ENCODE measurements at places on chromosomes 2 and 18.
A peak's percentile ranks its signal among the peaks of the same experiment; 100 is the strongest.

GRCh38 chr18:42392416-42392815 lies 437.4 kb downstream of the PIK3C3 start:
- DNase-seq = no peak

GRCh38 chr18:79616651-79617510 lies 62.7 kb upstream of the CTDP1 start:
- DNase-seq = no peak

DNA sequence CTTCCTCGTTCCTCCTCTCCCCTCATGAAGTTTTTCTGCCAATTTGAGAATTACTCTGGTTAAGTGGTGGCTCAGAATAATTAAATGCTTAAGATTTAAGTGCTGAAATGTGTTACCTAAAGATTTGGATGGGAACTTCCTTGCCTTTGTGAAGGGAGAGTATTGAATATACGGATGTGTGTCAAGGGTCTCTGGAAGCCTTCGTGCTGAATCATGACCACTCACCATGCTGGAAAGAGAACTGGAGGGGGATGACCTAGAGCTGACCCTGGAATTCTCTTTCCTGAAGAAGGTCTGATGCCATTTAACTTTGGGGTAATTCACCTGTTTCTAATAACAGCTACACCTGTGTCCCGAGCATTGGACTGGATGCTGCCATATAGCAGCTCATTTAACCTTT lies 2.2 kb downstream of the MOCOS start:
- no peak for DNase-seq

DNA sequence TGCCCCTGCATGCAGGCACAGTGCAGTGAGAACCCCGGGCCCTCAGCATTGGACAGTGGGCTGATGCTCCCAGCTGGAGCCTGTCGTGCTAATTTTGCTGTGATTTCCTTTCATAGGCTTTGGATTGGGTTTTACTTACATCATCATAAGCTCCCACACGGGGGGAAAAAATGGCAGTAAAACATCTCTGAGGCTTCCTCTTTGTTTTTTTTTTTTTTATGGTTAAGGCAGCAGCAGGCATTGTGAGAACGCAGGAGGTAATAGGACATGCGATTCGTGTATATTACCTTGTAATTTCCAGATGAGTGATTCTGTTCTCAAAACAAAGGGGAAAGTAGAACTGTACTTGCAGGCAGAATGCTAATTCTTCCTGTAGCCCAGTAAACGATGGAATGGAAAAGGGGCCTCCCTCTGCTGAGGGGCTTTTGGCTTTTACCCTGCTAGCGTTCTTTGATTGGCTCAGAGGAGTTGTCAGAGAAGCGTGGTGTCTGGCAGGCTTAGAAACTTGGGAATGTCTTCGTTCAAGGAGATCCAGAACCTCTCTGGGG lies 89.7 kb downstream of the NPAS2 start:
- no peak for DNase-seq

DNA sequence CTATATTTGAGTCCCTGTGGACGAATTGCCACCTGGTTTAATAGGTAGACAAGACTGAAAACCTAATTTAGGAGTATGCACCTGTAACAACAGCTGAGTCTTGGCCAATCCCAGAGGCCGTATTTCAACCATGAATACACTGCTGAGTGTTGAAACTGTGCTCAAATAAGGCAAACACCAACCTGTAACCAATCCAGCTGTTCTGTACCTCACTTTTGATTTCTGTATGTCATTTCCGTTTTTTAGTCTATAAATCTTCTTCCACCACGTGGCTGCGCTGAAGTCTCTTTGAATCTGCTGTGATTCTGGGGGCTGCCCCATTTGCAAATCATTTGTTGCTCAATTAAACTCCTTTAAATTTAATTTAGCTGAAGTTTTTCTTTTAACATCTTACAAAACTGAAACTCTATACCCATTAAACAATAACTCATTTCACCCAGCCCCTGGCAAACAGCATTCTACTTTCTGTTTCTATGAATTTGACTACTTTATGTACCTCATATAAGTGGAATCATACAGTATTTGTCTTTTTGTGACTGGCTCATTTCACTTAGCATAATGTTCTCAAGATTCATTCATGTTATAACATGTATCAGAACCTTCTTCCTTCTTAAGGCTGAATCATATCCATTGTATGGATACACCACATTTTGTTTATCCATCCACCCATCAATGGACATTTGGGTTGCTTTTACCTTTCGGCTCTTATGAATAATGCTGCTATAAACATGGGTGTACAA lies 7.5 kb upstream of the YPEL5 start:
- DNase-seq = peak; percentile 11

- DNase-seq = no peak
Measured at GRCh38 chr2:33917252-33917651, 318.2 kb upstream of the FAM98A start.

DNA sequence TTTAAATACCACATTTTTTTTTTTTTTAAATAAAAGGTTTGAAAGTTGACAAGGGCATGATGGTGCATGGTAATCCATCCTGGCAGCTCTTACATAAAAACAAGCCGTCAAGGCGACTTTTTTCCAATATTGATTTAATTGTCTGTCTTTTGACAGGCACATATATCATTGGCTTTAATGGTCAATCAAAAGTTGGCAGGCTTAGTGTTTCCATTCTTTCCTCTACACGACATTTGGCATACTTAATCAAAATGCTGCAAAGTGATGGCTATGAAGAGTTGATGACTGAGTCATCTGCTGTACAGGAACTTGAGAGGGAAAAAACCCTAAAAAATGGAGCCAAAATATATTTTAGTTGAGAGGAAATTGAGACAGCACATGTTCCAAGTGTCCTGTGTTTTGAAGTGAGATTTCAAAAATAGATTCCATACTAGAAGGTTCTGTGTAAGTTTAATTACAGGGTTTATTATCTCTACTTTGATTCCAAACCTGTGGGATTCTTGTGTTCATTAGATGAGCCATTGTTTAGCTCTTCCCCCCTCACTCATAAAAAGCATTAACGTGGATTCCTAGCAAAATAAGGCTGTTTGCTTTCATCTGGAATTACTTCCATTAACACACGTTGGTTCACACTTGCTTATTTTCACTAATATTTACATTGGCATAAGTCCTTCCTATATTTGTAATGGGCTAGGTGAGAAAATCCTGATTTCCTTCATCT lies 3.2 kb downstream of the TSHZ1 start:
- no peak for DNase-seq

- DNase-seq = no peak
Measured at GRCh38 chr2:63590626-63591408, 2.1 kb downstream of the MDH1 start.

- no peak for DNase-seq
Measured at GRCh38 chr2:147888680-147889079, 43.9 kb downstream of the ACVR2A start.

GRCh38 chr18:12461326-12461725 lies 53.6 kb downstream of the PRELID3A start:
- DNase-seq = no peak

DNA sequence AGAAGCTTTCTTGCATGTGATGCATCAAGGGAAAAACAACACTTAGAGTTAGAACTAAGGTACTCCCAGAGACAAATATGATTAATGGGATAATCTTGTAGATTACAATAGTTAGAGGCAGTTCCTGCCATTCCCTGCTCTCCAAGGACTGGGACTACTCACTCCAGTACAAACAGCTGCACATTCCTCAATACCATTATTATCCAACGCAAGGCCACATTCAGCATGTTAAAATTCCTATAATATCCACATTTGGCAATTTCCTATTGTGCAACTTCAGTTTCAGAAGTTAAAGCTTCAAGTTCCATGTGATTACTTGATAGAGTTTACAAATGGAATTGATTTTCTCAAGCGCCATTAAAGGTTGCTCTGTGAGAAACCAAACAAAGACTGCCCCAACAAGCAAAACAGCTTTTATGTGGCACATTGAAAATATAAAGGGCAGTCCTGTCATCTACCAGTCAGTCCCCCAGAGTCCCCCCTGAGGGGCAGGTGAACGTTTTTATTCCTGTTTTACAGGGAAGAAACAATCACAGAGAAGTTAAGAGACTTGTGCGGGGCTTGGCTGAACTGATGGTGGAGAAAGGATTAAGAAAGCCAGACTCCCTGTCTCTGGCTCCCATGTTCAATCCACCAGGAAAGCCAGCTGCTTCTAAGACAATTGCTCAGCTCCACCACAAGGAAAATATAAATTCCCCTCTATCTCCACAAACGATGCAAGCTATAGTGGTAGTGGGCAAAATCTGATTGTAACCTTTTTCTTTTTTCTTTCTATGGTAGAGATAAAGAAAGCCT lies 72.6 kb downstream of the TXNL1 start:
- no peak for DNase-seq

- no peak for DNase-seq
Measured at GRCh38 chr2:218834685-218835084, 3.1 kb upstream of the PRKAG3 start.

GRCh38 chr18:75141166-75141565 lies 67.8 kb downstream of the PTGR3 start:
- DNase-seq = no peak

DNA sequence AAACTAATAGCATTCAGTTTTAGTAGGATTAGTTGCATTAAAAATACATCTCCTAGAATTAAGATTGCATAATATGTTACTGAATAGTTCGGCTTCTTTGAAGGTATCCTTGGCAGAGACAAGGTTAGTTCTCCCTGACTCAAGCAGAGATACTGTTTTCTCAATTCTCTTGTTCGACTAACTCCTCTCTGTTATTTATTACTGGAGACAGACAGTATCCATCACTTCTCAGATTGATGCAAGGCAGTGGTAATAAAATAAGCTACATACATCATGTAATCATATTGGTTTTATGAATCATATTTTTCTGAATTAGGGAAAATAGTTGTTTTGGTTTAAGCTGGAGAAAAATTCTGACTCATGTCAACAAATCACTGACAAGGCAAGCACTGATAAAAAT lies 134.8 kb downstream of the SLC8A1 start:
- DNase-seq = no peak

DNA sequence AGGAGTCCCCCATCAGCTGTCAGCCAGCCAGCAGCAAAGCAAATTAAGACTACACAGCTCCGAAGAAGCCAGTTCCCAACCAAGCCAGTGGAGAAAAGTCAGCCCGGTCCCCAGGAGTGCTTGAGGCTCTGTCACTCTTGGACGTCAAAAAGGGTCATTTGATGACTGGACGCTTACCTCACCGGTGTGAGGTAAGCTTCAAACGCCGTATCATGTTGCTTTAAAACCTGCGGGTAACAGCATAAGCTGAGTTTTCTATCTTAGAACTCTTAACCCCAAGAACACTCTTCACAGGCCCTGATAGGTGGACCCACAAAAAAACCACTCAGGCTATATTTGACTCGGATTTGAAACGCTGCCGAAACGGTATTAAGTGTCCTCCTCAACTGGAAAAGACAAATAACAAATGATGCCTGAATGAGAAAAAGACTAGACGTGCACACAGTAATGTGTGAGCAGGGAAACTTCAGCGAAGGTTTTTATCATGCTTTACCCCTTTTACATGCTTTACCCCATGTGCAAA lies 682 bp upstream of the LNPK start:
- peak; percentile 1 for DNase-seq

- no peak for DNase-seq
Measured at GRCh38 chr2:155391613-155392130, 693.2 kb downstream of the KCNJ3 start.

- no peak for DNase-seq
Measured at GRCh38 chr2:105802587-105802986, 57.9 kb downstream of the NCK2 start.

- no peak for DNase-seq
Measured at GRCh38 chr2:127490283-127490682, 36.0 kb downstream of the IWS1 start.

DNA sequence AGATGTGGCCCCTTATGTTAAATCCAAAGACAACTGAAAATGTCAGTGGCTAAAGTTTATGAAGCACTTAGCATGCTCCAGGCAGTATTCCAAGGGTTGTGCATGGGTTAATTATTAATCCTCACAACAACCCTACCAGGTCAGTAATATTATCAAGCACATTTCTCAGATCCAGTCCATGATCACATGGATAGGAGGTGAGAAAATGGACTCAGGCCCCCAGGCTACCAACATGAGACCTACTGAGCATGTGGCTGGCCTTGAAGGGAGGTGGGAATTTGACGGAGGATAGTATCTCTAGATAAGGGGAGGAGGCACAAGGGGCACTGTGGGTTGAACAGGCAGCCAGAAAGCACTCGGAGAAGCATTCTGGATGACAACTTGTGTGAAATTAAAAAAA lies 412.0 kb downstream of the MEIS1 start:
- no peak for DNase-seq
